ENCODE measurements at places on chromosomes 2 and 18.

GRCh38 chr2:203122317-203122986, 107.8 kb downstream of the NBEAL1 start:
- DNase-seq: no peak

DNA sequence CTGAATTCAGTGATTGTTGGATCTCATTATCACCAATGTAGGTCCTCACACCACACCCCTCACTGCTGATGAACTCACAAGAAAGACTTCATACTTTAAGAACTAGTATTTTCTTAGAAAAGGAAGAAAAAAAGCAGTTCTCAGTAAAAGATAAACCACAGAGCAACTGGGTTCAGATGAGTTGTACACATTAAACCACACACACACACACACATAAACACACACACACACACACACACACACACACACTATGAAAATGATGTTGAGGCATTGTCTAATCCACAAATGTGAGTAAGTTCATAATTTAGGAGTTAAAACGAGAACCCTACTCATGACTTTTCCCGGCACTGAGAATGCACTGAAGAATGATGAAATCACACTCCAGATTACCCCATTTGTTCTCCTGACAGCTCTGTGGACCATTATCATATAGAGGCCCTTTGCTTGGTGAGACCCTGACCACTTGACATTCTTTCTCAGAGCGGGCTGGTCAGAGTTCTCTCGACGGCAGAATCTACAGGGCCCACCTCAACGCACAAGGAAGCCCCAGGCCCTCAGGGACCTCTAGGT, 106.2 kb downstream of the BCL2 start:
- DNase-seq: peak; percentile 60

DNA sequence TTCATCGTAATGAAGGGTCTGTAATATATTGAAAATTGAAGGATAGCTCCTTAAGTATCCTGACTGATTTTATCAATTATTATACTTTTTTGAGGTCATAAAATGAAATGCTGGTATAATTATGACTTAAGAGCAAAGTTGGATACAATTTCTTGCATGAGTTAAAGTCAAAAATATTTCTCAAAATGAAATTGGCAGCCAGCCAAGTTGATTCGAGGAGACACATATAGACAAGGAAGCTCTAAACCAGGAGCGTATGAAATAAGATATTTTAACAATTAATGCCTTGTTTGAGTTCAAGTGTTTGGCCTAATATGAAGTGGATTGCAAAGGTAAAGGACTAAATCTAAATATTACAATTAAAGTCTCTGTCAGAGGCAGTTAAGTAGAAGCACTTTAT, 260.4 kb upstream of the DSEL start:
- DNase-seq: no peak

DNA sequence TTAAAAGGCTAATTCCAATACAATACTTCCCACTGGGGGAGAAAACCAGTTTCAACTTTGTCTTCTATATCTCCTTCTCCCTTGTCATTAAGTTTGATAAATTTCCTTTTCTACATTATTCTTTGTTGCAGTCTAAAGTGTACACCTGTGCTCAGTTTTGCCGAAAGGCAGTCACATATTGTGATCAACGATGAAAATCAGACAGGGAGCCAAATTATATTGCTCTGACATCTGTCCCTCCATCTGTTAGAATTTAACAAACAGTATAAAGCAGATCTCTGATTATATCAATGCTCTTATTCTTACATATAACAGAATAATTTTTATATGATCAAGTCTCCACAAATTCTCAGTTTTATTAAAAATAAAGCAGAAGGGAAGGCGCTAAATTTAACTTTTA, 496.7 kb downstream of the NRXN1 start:
- DNase-seq: no peak

DNA sequence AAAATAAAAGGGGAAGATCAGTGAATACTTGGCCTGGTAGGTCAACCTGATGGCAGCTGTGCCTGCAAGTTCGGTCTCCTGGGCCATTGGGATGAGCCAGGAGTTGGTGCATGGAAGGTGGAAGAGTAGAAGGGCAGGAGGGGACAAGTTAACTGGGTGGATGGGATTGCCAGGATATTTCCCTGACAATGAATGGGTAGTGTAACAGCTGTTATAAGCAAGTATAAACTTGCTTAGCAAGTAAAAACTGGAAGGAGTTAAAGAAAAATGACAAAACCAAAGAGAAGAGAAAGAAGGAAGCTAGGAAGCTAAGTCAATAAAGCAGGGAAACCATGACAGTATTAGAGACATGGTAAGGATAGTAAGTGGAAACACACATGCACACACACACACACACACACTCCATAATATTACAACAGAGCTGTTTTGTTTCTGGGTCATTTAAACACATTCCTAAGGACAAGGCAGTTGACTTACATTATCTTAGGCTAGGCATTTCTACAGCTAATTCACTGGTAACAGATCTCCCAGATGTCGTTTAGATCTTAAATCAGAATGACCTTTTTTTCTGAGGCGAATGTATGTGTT, 29.7 kb downstream of the MEP1B start:
- no peak for DNase-seq

GRCh38 chr2:215831296-215831913, 181.9 kb downstream of the MREG start:
- DNase-seq: peak; percentile 15

DNA sequence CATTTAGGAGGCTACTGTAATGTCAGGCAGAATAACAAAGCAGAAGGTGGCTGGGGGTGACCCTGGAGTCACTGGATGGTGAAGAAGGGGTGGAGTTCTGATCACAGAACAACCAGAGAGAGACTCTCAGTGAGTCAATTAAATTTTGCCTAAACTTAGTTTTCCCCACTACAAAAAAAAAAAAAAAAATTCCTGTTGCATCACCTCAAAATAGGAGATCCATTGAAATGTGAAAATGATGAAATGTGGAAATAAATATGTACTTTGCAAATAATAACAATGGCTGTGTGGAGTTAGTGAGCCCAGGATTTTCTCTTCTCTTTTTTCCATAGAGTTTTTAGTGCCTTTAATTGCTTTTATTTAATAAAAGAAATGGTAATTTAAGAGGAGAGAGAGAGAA, 165.5 kb downstream of the GFPT1 start:
- no peak for DNase-seq

DNA sequence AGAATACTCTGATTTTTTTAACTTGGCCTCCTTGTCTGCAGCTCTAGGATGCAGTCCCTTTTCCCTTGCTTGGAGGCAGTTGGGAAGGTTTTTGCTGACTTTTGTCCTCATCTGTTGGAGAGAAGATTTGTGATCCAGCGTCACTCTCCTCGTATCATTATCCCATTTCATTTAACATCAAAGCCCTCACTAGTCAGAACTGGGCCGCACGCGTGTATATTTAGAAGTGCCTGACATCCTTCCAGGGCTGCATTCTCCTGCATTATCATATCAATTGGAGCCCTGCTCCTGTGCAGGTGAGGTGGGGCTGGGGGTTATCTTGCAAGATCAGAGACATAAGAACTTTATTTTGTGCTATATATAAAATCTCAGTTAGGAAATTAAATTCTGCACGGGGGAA, 435.1 kb upstream of the HS6ST1 start:
- DNase-seq: no peak

DNA sequence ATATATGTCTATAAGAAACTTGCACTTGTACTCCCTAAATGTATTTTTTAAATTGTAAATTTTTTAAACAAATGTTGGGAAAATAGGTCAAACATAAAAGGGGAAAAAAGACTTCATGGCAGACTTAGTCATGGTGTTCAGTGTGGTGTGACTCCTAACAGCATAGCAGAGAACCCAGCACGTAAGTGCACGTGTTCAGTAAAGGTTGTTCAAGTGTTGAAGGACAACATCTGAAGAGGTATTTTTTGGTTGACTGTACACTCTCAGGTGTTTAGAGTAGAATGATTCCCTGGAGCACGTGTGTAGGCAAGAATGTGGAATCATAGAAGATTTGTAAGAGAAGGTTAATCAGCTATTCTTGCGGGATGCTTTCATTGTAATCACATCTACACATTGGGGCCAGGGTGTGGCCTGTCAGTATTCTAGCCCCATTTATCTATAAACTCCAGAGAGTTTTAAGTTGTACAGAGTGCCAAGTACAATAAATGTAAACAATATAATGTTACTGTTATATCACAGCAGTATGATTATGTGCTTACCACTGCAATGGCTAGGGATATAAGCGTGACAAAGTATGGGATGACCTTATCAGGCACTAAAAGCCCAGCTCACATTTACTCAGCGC, 106.8 kb downstream of the CRIM1 start:
- no peak for DNase-seq

DNA sequence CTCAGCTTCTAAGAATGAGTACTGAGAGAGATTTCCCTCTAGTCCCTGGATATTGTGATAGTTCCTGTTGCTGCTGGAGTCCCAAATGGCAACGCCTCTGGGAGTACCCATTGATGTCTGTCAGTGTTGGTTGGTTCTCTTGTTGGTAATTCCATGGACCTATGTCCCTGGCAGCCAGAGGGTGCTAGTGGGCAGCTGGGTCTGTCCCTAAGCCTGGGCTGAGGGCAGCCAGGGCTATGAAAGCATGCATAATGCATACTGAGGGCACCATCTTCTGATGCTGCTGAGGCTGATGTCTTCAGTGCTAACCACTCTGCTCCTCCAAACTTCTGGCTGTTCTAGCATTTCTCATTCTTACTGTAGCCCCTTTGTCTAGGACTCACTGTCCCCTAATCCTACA, 35.9 kb downstream of the NABP1 start:
- no peak for DNase-seq

DNA sequence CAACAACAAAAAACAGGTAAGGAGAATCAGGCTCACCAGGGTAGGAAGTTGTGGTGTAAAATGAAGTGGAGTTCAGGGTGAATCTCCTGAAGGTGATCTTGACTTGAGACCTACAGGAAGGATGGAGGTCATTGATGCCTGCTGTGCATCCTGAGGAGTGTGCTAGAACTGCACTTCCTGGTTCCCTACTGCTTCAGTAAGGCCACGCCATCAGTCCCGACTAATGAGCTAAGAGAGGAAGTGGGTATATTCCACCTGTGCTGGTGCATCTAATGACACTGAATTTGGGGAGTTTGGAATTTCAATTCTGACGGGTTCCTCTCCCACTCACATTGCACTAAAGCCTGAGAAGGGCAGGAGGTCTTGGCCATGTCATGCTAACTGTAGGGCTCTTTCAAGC, 349.3 kb upstream of the SLC14A2 start:
- DNase-seq: no peak

DNA sequence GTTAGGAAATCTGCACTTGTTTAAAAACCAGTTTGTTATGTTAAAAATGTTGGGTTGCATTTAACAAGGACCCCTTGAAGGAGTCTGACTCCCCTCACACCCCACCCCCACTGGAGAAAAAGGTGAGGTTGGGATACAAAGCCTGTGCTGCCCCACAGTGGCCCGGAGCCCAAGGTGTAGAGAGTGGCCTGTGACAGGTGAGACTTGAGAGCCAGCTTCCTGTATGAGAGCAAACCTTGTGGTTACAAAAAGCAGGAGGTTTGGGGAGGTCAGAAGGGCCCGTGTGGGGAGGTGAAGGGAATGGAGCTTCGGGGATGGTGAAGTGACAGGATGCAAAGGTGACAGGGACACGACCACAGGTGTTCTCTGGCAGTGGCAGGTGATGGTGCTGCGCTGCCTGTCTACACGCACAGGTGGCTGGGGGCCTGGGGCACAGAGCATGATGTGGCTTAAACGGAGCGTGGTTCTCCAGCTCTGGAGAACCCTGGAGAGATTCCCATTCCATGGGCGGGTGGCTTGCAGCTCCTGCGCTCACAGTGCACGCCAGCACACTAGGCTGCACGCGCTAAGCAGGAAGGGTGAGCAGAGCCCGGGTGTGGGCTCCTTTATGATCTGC, 29.0 kb downstream of the IMPA2 start:
- DNase-seq: no peak

DNA sequence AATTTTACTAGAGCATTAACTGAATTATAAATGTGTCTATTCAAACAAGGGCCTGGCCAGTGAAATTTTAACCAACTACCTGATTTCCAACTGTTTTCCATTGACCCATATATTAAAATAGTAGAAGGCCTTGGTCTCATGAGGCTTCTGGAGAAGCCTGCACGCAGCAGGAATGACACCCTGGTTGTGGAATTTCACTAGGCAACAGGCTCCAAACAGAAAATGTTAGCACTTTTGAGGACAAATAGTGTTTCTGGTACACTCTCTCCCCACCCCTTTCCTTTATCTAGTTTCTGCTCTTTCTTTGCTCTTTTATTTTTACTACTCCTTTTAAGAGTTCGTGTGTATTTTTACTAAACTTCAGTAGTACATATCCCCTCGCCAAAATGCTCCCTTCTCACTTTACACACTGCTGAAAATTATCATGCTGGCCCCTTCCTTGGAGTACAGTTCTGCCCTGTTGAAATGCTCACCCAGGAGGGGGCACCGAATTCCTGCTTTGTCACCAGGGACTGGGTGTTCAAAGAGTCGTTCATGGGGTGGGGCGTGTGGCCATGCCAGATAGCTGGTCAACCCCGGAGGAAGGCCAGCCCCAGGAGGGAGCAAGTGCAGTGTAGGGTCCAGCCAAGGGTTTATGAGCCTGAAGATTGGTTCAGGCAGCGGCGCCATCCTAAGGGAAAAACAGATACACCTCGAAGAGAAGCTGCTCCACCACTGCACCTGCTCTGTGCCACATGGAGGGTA, 22.1 kb upstream of the COL6A3 start:
- no peak for DNase-seq

DNA sequence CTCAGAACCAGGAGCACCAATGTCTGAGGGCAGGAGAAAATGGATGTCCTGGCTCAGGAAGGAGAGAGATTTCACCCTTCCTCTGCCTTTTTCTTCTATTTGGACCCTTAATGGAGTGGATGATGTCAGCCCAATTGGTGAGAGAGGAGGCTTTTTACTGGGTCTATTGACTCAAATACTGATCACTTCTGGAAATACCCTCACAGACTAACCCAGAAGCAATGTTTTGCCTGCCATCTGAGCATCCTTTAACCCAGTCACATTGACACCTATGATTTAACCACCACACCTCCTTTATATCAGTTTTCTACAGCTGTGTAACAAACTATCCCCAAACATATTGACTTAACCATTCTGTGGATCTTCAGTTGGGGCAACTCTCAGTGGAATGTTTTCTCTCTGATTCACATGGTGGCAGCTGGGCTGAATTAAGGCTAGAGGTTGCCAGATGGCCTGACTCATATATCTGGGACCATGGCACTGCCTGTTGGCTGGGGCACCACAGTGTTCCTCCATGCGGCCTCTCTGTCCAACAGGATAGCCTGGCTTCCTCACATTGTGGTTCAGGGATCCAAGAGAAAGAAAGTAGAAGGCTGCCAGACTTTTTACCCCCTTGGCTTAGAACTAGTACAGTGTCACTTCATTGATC, 18.2 kb upstream of the MBOAT2 start:
- no peak for DNase-seq

DNA sequence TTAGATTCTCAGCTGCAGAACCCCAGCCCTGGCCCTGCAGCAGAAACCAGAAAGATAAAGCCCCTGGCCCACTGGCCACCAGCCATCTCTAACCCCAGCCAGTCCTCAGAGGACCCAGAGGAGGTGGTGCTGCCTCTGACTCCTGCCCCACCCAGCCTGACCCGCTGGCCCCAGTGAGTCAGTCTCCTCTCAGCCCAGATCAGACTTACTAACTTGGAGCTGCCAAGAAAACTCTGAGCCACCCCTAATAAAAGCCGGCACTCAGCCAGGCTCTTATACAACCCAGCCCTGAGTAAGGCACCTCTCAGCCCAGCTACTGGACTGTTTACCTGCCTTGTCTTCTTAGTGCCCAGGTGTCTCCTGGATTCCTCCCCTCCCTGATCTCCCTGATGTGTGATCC, 2.0 kb downstream of the SLC14A2 start:
- DNase-seq: no peak

Data from activated CD4-positive, alpha-beta T cell treated with anti-CD3 and anti-CD28 coated beads, Interleukin-2, amount 10 ng/mL, durations not matched to agents 7 days and 5 days (primary cell).